ENCODE measurements at places on chromosomes 13 and 19. TPM values are rescaled to one million over a fixed set of nuclear protein-coding genes. Genes with fewer than 3 reads are reported as not detected.

Gene ZMYM2
- total RNA-seq, result 118 TPM

DNA sequence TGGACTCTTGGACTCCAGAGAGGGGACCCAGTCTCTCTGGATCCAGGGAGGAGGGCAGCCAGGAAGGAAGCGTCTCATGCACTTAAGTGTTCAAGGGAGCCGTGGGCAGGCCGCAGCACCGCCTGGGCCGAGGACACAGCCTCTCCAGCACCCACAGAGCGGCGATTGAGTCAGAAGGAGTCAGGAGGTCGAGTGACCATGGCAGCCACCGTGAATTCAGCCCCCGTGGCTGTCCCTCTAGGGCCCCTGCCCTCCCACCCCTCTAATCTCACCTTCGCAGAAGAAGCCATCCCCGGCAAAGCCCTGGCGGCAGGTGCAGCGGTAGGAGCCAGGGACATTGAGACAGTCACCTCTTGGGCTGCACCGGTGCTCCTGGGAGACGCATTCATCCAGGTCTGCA lies 38.0 kb downstream of the FBN3 start:
- no peaks in the 10 kb centered on the region for H3K4me1 ChIP-seq
- H3K27ac ChIP-seq, result no peak overlapping the region
- DNase-seq, result no peak
- H3K36me3 ChIP-seq, result no peaks in the 10 kb centered on the region
- no peak overlapping the region for H3K4me3 ChIP-seq

DNA sequence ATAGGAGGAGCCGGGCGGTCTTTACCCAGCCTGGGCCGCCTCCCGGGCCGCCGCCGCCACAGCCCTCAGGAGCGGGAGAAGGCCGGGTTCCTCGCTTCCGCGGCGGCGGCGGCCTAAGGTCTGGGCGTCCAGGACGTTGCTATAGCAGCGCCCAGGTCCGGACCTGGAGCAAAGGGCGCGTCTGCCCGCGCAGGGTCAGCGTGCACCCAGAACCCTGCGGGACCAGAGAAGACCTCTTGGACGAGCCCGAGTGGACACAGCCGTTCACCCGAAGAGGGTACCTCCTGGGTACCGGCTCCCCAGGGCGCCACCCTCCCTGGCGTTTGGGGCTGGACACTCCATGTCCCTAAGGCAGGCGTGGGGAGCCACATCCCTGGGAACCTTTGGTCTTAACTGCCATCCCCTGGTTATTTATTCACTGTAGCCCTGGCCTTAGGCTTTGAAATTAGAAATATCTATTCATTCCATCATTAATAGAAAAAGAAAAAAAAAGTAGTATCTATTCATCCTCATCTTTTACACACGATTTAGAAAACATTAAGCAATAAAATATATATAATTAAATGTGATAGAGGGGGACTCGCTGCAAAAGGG lies 2.4 kb downstream of the DZIP1 start:
- peak; percentile 82 for DNase-seq
- H3K27me3 ChIP-seq, result no peaks in the 10 kb centered on the region
- H3K4me3 ChIP-seq, result peak overlapping the region; percentile 51
- no peak overlapping the region for H3K27ac ChIP-seq

DNA sequence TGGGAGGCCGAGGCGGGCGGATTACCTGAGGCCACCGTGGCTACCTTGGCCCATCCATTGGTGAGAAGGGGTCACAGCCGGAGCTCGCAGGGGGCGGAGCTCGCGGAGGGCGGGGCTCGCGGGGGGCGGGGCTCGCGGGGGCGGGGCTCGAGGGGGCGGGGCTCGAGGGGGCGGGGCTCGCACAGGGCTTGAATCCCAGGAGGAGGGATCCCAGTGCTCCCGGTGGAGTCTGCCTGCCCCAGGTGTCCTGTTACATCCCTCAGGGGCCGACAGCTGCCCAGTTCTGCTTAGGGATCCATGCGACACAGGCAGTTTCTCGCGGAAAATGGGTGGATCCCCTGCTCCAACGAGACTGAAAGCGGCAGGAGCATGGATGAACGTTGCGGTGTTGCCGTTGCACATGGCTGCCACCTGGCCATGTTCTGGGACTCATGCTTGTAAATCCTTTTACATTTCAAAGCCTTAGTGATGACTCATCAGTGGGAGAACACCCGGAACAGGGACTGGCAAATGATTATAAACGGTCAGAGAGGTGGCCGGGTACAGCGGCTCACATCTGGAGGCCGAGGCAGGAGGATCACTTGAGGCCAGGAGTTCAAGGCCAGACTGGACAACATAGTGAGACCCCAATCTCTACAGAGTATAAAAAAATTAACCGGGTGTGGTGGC lies 25.1 kb downstream of the TMPRSS9 start:
- DNase-seq, result no peak
- no peaks in the 10 kb centered on the region for H3K27me3 ChIP-seq
- H3K27ac ChIP-seq, result no peak overlapping the region

DNA sequence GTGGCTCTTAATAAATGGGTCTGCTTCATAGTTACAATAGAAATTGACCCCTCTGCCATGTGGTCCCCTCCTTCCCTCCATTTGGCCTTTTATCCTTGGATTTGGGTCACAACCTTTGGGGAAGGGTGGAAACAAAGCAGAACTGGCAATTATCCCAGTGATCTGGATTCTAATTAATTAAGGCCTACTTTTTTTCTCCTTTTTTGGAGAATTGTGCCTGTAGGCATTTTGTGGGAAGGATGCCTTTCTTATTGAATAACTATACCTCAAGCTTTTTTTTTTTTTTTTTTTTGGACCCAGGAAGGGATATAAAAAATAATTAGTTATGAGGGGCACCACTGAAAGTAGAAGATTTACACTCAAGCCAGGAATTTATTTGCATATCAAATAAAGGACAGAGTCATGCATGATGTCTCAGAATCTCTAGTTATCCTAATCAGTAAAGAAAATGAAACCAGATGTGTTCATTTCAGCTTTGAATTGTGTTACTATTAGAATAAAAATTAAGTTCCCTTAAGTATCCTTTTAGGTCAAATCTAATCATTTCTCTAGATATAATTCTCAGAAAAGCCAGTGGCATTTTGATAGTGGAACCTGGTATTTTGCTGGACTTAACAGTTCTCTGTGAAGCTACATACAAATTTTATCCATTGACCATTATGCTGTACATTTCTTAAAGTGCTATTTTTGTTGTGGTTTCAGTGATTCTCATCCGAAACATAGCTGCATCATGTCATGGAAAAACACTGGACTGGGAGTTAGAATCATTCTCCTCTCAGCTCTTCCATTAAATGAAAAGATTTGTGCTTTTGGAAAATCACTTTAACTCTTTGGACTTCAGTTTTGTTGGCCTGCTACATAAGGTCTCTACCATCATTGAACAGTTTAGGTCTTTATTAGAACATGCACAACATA lies 129.3 kb downstream of the KCNRG start:
- H3K36me3 ChIP-seq, result peaks cover 3% of the 10 kb centered on the region
- H3K4me3 ChIP-seq, result no peak overlapping the region
- no peaks in the 10 kb centered on the region for H3K27me3 ChIP-seq
- DNase-seq, result no peak
- no peak overlapping the region for H3K27ac ChIP-seq

Gene ZNF208
- 12.6 TPM for total RNA-seq
